ENCODE measurements at places on chromosomes 16 and 17.

- DNase-seq, result no peak
Measured at GRCh38 chr17:45088741-45089140, 27.6 kb downstream of the NMT1 start.

GRCh38 chr17:17737961-17738894 is 57.0 kb downstream of the RAI1 start:
- no peak for DNase-seq

GRCh38 chr16:29845656-29846055 is 17.4 kb downstream of the CDIPT start:
- no peak for DNase-seq

DNA sequence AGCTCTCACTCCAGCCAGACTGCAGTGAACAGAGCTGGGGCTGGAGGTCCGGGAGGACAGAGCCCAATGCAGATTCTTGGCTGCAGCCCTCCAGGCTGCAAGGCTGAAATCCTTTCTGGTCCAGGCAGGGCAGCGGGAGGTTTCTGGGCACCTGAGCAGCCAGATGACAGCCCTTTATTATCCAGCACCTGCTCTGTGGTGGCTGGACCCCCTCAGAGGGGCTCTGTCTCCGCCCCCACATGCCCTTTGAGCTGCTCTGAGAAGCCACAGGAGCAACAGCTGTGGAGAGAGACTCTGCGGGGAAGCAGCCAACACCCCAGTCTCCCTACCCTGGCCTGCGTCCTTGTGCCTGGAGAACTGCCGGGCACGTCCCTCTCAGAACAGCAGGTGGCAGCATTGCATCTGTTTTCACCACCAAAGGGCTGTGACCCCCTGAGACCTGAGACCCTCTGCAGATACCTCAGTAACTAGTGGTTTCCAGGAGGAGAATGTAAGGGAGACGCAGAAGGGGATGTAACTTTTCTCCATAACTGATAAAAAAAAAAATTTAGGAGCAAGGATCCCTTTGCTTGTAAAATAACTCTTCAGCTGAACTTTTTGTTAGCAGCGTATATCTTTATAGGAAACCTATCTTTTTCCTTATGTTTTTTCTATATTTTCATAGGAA is 3.7 kb upstream of the CNP start:
- DNase-seq, result peak; percentile 79

DNA sequence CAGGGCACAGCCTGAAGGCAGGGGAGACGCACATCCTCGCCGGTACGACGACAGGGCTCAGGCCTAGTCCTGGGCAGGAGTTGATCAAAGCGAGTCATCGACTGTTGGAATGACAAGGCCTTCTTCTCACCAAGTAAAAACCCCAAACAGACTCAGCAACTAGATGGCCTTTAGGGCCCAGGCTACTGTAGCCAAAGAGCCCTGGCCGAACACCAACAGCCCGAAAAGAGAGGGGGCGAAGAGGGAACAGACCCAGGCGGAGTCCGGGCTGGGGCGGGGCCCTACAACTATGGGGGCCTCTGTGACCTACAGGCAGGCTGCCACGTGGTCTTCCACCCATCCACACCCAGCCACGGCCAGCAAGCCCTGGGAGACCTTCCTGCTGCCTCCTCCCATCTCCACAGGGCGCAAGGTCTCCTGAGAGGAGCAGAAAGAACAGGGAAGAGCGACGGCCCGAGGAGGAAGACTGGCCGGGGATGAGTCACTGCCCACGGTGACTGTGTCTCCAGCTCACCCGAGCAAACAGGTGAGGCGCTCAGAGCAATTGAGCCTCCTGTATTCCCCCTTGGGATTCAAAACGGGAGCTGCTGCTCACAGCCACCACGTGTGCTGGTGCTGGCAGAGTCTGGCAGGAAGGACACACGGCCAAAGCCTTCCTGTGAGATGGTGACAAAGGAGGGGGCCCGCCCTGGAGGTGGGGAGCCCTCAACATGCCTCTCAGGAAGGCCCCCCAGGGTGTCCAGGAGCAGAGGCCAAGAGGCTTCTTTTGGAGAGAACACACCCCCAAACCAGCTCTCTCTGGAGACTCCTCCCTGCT is 17.7 kb downstream of the SLC16A3 start:
- DNase-seq, result no peak

- DNase-seq, result no peak
Measured at GRCh38 chr17:7184091-7184488, 4.9 kb upstream of the ASGR1 start.

DNA sequence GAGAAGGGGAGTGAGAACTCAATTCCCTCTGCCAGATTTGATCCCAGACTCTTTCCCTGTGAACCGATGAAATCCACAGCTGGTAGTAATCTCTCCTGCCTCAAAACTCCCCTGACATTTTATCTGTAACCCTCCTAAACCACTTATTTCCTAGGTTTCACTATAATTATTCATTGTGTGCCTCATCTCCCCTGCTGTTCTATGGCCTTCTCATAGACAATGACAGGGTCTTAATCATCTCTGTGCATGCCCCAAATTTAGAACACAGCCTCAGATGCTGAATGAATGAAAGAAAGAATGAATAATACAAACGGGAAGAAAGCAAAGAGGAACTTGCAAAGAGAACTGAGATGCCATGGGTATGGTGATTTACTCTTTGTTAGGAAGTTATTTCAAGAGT is 451.1 kb downstream of the HS3ST3B1 start:
- DNase-seq, result no peak

DNA sequence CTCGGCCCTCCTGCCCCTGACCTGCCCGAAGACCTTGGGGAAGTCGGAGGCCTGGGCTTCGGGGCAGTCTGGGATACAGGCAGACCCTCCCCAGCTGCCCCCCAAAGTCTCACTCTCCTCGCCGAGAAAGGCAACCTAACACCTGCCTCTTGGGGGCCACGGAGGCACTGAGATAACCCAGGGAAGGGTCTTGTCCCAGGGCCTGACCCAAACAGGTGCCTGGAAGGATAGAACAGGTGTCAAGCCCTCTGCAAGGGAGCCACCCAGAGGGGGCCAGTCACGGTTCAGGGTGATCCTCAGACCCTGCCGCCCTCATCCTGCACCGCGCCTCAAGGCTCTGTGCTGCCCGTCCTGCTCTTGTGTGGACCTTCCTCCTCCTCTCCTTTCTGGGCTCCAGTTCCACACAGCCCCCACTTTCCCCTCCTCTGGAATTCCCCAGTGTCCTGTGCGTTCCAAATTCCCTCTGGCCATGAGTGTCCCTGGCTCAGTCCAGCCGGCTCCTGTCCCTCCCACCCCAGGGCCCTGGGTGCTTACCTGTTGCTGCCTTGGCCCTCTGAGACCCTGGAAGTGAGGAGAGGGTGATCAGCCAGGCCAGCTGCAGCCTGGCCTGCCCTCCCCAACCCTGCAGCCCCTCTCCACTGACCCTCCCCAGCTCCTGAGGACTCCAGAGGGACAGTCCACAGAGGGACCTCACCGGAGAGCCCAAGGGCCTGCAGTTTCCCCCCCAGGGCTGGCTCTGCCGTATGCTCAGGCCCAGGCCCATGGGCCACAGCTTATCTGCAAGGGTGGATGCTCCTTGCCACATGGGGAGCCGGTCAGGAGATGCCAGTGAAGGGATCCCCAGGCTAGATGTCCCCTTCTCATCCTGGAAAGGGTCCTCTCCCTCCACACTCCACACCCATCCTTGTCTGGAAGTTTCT is 3.8 kb downstream of the PRSS27 start:
- no peak for DNase-seq

- no peak for DNase-seq
Measured at GRCh38 chr17:45430006-45430737, 2.5 kb downstream of the ARHGAP27 start.

- no peak for DNase-seq
Measured at GRCh38 chr17:4174556-4174955, 31.6 kb downstream of the CYB5D2 start.

GRCh38 chr16:82665025-82665424 is 38.3 kb downstream of the CDH13 start:
- no peak for DNase-seq

- no peak for DNase-seq
Measured at GRCh38 chr17:17510456-17511292, 14.5 kb upstream of the RASD1 start.

- DNase-seq, result no peak
Measured at GRCh38 chr17:17032131-17032692, 10.0 kb upstream of the MPRIP start.

GRCh38 chr16:53964145-53964790 is 260.3 kb downstream of the FTO start:
- DNase-seq, result no peak

DNA sequence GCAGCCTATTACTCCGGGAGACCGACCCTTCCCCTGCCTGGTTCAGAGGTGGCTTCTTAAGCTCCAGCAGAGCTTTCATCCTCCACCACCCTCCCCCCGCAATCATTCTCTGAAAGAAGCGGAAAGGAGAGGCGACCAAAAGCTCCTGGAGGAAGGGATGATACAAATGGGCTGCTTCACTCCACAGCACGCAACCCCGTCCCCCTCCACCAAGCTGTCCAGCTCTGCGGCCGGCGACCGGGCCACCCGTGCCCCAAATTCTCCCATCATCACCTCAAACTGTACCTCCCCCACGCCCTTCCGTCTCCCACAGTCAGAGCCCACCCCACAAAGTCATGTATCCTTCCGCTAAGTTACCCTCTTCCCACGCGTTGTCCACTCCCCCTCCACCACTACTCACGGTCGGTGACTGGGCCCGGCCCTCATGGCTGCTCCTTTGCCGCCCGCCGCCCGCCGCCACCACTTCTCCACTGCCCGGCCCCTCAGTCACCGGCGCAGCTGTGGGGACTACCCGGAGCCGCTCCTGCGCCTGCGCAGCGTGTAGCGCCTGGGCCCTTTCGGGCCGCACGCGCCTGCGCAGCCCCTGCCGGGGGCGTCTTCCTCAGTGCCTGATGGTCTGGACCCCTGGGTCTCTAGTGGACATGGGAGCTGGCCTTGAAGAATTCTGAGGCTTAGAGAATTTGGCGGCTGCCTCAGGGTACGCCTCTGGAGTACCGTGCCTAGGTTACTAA is at the start of gene FAM222B:
FAM222B (minus strand) TSS at position 509 of the 731 bp plus-strand sequence. CDS start 76,123 bp downstream, outside the sequence.
- peak; percentile 94 for DNase-seq

DNA sequence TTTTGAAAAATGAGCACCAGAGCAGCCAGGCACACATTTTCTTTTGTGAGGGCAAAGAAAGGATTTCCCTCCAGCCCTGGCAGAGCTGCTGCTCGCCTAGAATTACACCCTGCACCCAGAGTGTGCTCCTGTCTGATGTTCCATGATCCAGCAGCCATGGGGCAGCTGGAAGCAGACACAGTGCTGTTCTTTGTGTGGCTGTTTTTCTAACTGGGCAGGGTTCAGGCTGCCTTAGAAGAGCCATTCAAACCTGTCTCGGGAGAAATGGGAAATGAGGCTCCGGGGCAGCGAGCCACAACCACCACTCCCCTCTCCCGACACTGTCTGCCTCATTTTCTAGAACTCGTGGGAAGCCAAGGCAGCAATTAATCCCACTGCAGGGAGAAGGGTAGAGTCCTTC is 28.9 kb downstream of the LITAF start:
- DNase-seq, result no peak

DNA sequence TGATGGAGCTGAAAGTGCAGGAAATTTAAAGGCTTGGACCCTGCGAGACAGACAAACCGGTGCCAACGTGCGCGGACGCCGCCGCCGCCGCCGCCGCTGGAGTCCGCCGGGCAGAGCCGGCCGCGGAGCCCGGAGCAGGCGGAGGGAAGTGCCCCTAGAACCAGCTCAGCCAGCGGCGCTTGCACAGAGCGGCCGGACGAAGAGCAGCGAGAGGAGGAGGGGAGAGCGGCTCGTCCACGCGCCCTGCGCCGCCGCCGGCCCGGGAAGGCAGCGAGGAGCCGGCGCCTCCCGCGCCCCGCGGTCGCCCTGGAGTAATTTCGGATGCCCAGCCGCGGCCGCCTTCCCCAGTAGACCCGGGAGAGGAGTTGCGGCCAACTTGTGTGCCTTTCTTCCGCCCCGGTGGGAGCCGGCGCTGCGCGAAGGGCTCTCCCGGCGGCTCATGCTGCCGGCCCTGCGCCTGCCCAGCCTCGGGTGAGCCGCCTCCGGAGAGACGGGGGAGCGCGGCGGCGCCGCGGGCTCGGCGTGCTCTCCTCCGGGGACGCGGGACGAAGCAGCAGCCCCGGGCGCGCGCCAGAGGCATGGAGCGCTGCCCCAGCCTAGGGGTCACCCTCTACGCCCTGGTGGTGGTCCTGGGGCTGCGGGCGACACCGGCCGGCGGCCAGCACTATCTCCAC is at the start of gene NOG:
NOG (plus strand) TSS at position 54 of the 674 bp plus-strand sequence; CDS start at position 579, 525 bp downstream.
- peak; percentile 35 for DNase-seq

GRCh38 chr16:77663711-77664110 is 58.6 kb upstream of the NUDT7 start:
- no peak for DNase-seq

- no peak for DNase-seq
Measured at GRCh38 chr16:10031473-10031872, 150.8 kb downstream of the GRIN2A start.

- DNase-seq, result no peak
Measured at GRCh38 chr17:59812139-59812538, 80.6 kb downstream of the TUBD1 start.

DNA sequence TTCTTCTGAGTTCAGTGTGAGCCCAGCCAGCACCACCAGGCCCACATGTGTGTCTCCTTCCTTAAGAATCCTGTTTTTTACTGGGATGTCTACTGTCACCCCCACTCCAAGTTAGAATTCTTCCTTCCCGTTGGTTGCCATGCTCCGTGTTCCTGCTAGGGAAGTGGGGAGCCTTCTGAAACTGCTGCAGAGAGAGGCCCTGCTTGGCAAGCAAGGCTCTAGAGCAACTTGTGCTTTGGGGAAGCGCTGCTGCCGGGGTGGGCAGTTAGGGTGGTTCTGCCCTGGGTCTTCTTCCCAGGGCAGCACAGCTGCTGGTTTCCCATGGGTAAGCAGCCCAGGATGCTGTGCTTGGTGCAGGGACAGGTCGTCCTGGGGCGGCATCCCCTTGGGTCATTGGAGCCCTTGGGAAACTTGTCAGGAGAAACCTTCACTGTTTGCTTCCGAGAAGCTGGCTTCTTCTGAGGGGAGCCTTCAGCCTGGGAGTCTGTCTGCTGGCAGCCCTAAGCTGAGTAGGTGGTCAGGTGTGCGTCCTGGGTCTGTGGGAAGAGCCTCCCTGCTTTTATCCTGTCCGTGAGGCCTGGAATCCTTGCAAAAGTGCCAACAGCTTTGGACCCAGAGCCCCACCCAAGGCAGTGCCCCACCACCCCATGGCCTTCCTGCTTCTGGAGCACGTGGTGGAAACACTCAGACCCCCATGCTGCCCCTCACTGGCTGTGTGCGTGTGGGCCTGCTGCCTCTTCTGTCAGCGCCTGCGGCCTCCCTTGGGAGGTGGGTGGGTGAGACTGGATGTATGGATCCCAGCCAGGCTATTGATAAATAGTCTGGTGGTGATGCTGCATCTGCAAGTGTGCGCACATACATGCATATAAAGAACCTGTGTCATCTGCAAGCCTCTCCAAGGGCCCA is 71.8 kb downstream of the PLD6 start:
- no peak for DNase-seq

DNA sequence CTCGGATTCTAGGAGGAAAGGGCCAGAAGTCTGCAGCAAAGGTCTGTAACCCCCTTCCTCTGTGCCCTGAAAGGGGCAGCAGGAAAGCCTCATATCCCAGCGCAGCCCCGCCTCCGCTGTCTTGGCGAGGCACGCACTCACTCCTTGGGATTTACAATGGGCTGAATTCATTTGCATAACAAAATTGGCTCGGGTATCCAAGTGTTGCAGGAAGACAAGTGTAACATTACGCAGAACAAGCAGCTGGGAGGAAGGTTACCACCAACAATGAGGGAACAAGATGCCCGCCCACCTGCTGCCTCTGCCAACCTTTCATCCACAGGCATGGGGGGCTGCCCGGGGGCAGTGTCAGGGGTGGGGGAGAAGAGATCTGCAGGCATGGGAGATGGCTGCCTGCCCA is 130.4 kb downstream of the MRM1 start:
- DNase-seq, result no peak

Data from activated CD4-positive, alpha-beta T cell treated with anti-CD3 and anti-CD28 coated beads, Interleukin-2, Interleukin-6, amounts not matched to agents 100 ng/mL and 50 ng/mL, durations not matched to agents 16 hours and 8 hours (primary cell).